ENCODE measurements at places on chromosomes 13 and 19.

- no peak for DNase-seq
Measured at GRCh38 chr13:37475966-37476365, 122.6 kb downstream of the POSTN start.

GRCh38 chr19:51325161-51325976, 13.9 kb downstream of the IGLON5 start:
- DNase-seq, result no peak

DNA sequence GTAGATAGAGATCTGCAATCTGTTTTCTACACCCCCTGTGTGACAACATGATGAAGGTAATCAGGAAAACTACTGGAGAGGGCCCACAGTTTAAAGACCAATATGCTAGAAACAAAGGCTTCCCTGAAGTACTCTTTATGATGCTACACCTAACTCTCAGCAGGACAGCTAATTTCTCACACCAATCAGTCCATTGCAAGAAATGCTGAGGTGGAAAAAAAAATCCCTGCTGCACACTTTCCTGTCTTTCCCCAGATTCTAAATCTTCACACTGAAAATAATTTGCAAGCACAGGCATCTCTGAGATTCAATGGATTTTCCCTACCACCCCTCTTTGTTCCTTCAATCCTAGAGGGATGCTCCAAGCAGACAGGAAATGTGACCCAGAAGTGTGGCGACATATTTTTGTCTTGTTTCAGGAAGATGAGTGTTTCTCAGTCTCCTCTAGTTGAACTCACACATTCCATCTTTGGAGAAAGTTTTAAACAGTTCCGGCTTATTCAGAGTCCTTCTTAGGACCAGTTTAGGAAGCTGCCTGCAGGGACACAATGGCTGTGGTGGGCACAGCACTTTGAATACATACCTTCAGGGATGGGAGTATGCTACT, 671.6 kb downstream of the DIAPH3 start:
- DNase-seq, result no peak

GRCh38 chr19:44754750-44755080, 6.2 kb downstream of the BCL3 start:
- DNase-seq, result no peak

DNA sequence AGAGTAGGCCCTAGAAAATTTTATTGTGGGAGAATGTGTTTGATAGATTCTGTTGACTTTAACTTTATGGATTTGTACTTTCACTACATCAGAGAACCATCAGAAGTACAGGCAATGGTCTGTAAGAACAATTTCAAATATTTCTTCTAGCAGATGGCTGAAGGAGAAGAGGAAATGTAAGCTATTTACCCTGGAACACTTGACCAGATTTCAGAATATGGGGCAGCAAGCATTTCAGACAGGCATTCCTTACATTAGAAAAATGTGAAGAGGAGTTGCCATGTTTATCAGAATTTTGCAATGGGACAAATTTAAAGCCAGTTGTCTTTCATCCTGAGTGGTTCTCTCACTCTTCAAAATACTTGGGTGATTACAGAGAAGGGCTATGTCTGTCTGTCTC, 7.5 kb downstream of the FRY start:
- no peak for DNase-seq

GRCh38 chr13:94641409-94641941, 39.8 kb downstream of the GPR180 start:
- no peak for DNase-seq

DNA sequence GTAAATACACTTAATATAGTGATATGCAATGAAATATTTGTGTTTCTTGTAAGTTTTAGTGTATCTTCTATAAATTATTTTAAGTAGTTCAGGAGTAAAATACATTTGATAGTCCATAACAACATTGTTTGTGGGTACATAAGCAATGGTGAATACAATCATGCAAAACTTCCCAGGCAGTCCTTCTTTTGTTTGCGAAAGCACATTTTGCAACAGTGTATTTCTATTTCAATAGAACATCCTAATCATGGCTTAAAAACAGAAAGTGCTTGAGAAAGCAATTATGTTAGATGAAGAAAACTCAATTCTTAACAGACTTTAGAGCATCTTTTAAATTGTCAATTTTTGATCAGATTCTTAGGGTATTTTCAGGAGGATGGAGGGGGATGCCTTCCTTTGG, 155.6 kb downstream of the POSTN start:
- no peak for DNase-seq

- no peak for DNase-seq
Measured at GRCh38 chr13:70297189-70297616, 189.0 kb upstream of the KLHL1 start.

DNA sequence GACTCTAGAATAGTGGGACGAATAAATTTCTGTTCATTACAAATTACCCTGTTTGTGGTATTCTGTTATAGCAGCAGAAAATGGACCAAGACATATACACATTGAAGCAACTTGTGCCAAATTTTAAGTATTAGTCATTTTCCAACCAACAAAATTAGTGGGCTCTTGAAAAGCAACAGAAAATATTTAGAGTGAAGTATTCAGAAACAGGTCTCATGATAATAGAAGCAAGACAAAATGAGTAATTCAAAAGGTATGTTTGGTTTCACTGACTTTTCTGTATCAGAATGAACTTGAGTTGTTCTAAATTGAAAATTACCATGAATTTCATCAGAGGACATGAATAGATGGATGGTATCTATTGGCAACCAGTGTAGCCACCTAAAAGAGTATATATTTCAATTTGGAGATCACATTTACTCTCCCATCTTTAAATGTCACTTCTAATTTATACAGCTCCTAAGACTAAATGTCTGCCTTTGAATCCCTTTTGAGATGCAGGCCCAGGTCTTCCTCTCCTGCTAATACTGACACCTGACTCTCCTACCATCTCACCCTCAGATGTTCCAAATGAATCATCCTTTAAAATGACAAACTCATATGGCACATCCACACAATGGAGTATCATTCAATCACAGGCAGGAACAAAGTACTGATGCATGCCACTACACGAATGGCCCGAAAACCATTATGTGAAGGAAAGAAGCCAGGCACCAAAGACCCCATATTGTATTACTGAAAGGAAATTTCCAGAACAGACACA, 40.7 kb upstream of the DOCK9 start:
- DNase-seq, result no peak

DNA sequence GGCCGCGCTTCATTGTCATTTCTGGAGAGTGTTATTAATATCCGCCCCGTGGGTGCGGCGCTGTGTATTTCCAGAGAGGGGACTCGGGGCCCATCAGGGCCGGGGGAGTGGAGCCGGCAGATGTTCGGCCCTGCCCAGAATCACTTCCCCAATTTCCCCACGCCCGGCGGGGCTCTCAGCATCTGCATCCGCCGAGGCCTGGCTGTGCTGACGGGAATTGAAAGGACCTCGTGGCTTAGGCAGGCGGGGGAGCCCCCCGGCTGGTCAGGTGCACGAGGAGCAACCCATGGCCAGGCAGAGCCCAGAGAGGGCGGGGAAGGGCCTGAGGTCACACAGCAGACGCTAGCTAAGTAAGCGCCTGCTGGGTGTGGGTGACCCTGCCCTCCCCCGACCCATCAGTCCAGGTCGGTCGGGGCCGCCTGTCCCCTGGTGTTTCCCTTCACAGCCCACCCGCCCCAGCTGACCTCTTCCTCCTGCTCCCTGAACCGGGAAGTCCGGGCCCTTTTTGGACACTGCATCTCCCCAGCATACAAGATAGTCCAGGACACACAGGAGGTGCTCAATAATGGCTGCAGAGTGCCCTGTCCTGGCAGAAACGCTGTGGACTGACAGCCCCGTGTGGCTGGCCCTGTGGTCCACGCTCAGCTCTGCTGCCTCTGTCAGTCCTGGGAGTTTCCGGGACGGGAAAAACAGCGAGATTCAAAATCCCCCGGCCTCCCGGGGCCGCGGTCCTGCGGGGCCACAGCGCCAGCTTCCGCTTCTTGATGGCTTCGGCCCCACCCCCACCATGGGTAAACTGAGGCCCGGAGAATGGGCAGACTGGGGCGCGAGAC, 22.1 kb downstream of the ARID3A start:
- peak; percentile 81 for DNase-seq

GRCh38 chr19:19232261-19232721, 20.5 kb downstream of the NCAN start:
- no peak for DNase-seq

- no peak for DNase-seq
Measured at GRCh38 chr13:42007844-42008243, 40.6 kb upstream of the DGKH start.

- no peak for DNase-seq
Measured at GRCh38 chr13:98442391-98443230, 134.3 kb downstream of the STK24 start.

DNA sequence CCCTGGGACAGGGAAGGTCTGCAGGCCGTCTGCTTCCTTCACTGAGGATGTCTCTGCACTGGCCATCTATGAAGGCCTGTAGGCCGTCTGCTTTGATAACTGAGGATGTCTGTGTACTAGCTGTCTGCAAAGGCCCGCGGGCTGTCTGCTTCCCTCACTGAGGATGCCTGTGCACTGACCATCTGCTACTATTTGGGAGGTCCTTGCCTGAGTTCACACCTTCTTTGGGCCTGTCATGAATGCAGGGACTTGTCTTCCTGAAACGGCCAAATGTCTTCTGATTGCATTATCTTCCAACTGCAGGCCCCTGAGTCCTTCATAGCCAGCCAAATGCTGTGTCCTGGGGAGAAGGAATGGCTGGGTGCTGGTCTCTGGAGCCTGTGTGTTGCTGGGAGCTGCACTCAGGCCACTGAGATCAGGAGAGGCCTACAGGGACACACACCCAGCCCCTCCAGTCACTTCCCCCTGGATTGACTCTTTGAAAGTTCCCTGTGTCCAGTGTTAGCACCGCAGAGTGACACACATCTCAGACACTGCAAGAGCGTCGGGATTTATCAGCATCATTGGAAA, 72.9 kb downstream of the TEX29 start:
- DNase-seq, result no peak

GRCh38 chr19:18972301-18972811, 31.3 kb upstream of the HOMER3 start:
- DNase-seq, result no peak

DNA sequence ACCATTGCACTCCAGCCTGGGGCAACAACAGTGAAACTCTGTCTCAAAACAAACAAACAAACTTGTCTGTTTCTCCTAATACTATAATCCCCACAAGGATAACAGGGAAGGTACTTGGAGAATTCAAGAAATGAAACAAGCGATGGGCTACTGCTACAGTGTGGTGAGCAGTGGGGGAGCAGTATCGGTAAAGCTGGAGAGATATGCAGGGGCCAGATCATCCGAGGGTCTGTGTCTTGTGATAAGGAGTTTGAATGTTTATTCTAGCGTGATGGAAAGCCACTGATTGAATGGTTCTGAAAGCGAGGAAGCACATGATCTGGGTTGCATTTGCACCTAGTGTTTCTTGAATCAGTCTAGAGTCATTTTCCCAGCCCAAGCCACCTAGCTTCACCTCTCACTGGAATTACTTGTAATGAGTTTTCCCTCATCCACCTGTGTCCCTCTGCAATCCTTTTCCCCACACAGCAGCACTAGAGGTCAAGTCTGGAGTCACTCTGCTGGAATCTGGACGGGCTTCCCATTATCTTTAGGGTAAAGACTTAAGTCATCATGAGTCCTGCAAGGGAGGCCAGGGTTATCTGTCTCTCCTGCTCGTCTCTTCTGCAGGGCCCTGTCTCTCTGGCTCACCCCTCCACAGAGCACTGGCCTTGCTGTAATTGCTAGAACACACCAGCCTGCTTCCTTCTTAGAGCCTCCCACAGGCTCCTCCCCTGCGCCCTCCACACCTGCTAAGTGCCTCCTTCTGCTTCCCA, 162.3 kb downstream of the KLF5 start:
- DNase-seq, result no peak

GRCh38 chr19:50820086-50820485, 3.5 kb downstream of the KLK1 start:
- DNase-seq, result no peak

- no peak for DNase-seq
Measured at GRCh38 chr19:6063576-6064335, 46.5 kb downstream of the RFX2 start.

DNA sequence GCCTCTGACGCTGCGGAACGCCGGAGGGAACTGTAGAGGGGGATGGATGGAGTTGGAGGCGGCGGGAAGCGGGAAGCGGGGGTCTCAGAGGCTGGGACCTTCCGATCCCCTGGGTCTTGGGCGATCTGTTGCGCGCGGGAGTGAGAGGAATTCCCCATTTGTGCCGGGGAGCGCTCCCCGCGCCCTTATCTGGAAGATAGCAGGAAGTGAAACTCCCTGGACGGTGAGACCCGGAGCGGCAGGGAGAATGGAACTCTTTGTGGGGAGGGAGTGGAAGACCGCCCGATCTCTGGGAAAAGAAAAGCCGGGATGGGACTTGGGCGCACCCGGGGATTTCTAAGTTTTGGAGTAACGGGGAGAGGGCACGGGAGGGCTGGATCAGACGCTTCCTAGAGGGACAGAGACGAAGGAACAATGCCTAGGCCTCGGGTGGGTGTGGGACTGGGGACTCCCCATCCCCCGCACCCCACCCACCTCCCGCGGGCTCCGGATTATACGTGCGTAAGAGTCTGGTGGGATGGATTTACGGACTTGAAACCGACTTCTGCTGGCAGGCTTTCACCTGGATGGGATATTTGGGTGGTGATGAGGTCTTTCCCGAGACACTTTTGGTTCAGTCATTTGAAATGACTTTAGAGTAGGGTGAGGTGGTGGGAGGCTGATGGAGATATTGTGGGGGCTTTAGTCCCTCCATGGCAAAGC, 495 bp downstream of the LSR start:
- DNase-seq, result no peak

GRCh38 chr13:44734201-44734707, 158.1 kb upstream of the TSC22D1 start:
- DNase-seq, result no peak

DNA sequence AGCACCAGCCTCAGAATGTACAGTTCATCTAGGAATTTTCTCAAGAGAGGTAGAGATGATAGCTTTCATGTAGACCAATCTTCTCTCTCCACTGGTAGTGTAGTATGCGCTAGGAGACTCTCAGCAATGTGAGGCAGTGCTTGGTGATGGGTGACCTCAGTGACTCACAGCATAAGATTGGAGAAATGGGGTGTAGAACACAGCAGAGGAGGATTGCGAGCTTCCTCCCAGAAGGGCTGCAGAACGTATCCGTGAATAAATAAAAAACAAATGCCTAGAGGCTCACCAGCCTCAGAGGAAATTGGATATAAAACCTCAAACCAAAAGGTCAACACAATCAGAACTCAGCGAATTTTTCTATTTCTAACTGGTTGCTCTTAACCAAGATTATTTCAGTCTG, 182.9 kb upstream of the RXFP2 start:
- DNase-seq, result no peak

DNA sequence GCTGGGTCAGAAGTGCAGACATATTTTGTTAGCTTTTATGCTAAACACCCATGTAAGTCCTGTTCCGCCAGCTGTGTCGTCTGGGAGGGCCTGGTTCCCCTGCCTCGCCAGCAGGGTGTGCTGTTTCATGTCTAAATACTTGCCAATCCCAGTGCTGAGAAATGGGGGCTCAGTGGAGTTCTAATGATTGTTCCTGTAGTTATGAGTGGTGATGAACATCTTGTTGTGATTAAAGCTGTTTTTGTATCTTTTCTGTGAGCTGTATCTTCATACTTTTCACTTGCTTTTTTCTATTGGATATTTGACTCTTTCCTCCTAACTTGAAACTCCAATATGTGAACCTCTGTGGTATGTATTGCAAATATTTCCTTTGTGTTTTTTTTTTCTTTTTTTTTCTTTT, 32.7 kb downstream of the KDM4B start:
- peak; percentile 15 for DNase-seq

GRCh38 chr19:58584498-58585441, 11.6 kb upstream of the MZF1 start:
- DNase-seq, result no peak

GRCh38 chr13:36090592-36090991, 40.6 kb downstream of the DCLK1 start:
- DNase-seq, result no peak

Measured in CD4-positive, alpha-beta T cell treated with Interferon alpha-2 for 1 hour (primary cell).